ENCODE measurements at places on chromosomes 16 and 17.

DNA sequence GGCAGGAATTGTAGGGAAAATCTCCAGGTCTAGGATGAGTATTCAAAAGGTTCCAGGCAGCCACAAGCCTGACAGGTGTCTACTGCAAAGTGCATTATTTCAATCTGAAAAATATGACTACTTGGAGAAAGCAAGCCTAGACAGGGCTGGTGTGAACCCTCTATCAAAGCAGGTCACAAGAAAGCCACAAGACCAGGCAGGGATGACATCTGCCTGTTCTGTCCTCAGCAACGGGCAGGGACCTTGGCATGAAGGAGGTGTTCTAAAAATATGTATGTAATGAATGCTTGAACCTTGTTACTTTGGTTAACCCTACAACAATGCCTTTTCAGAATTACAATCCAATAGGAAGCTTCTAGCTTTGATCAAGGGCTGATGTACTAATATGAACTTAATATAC lies 1.2 kb upstream of the COX6A2 start:
- no peak for DNase-seq

GRCh38 chr16:10883004-10883403 lies 6.0 kb downstream of the CIITA start:
- no peak for DNase-seq

GRCh38 chr16:50591800-50592771 lies 43.9 kb downstream of the NKD1 start:
- DNase-seq = no peak

DNA sequence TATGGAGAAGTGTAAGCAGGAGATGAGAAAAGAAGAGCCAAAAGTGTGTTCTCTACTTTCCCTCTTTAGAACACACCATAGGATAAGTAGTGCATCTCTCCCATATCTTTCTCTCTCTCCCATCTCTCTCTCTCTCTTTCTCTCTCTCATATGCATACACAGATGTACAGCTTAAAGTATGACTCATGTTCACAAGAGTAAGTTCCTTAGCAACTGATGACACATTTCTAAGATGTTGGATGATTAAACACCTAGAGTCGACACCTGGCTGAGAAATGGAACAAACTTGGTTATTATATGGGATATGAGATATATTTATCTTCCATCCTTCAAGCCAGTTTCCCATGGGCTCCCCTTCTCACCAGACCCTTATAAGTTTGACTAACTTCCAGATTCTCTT lies 113.5 kb downstream of the TMEM132E start:
- no peak for DNase-seq

GRCh38 chr17:35051579-35052240 lies 11.8 kb downstream of the RFFL start:
- no peak for DNase-seq

DNA sequence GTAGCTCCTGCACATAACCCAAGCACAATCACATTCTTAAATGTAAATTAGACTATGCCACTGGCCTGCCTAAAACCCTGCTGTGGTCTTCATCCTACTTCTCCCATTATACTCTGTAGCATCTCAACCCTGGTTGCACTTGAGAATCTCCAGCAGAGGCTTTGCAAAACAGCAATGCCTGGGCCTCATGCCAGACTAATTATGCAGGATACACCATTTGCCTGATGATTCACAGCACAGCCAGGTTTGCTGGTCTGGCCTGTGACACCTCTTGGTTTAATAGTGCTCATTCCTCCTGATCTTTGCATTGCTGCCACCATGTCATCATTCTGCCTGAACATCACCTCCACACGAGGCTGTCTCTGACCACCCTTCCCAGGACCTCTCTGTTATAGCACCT lies 491.9 kb upstream of the TOM1L1 start:
- DNase-seq = no peak

- no peak for DNase-seq
These were observed 18.2 kb downstream of the RAI1 start for GRCh38 chr17:17699491-17699890.

- DNase-seq = peak; percentile 38
These were observed 62.2 kb downstream of the UTP18 start for GRCh38 chr17:51322390-51323029.

GRCh38 chr17:45149669-45150664 lies 1.7 kb downstream of the HEXIM1 start:
- DNase-seq = peak; percentile 38

DNA sequence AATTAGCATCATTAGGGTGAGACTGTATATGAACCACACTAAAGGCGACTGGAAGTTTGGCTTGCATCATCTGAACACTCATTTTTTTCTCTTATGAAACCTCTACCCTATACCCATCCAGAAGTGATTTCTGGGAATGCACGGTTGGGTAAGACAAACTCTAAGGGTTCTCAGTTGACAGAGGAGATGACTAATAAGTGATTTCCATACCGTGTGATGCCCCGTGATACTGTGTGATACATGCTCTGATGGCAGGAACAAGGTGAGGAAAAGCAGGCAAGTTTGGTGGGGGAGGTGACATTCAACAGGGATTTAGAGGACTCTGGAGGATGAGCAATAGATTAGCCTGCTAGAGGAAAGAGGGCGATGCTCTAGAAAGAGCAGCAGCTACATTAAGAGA lies 156.4 kb upstream of the CCL2 start:
- DNase-seq = no peak

GRCh38 chr17:29005936-29006511 lies at the start of gene SEZ6:
SEZ6 (minus strand) TSS chr17:29006033; CDS start chr17:29005869, 164 bp downstream.
- no peak for DNase-seq

DNA sequence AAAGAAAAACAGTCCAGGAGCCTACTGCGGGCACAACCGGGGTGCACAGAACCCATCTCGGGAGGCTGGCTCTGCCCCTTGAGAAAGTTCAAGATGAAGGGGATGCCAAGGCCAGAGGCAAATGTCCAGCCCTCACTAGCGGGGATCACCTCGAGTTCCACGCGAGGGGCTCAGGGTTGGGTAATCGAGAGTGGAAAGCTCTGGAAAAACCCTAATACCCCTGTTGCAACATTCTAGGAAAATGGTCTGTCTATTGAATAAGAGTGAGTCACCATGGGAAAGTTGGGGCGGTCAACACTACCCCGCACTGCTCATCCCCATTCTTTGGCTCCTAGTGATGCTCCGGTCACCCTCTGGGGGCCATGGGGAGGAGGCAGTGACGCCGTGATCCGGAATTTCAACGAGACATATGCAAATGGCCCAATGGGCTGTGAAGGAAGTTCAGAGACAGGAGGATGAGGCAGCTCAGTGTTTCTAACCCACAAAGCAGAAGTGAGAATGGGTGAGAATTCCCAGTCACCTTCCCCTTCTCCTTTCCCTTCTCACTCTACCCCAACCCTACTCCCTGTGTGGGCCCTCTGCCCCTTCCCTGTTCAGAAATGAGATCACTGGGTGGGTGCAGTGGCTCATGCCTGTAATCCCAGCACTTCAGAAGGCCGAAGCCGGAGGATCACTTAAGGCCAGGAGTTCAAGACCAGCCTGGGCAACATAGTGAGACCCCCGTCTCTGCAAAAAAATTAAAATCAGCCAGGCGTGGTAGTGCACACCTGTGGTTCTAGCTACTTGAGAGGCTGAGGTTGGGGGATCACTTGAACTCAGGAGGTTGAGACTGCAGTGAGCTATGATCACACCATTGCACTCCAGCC lies 22.4 kb downstream of the SOCS3 start:
- peak; percentile 70 for DNase-seq

- DNase-seq = no peak
These were observed 39.6 kb downstream of the PKD1 start for GRCh38 chr16:2095918-2096582.

DNA sequence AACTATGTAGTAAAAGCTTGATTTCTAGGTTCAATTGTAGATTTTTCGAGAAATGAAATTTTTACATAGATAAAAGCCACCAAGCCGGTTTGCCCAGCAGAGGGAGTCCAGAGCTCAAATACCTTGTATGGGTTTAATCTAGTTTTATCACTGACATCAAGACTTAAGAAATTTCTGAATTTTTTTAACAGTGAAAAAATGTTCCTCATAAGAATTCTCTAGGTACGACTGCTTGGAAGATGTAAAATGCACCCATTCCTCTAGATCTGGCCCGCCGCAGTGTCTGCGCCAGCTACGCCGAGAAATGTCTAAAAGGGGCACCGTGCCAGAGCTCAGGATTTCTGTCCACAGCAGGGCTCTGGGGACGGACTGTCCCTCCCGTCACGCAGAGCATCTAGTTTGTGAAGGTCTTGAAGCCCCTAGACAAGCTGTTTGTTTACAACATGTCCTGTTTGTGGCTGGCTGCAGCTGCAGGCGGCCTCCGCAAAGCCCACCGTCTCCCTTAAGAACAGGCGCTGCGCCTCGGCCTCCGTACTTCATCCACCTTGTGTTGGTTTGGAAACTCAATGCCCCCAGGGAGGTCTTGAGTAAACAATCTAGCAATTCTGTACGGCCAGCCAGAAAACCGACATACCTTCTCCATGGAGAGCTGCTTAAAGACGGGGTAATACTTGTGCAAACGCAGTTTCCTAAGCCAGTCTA lies 24.8 kb downstream of the MAP1LC3B start:
- DNase-seq = no peak

- DNase-seq = no peak
These were observed 14.6 kb downstream of the CALB2 start for GRCh38 chr16:71373073-71373472.

DNA sequence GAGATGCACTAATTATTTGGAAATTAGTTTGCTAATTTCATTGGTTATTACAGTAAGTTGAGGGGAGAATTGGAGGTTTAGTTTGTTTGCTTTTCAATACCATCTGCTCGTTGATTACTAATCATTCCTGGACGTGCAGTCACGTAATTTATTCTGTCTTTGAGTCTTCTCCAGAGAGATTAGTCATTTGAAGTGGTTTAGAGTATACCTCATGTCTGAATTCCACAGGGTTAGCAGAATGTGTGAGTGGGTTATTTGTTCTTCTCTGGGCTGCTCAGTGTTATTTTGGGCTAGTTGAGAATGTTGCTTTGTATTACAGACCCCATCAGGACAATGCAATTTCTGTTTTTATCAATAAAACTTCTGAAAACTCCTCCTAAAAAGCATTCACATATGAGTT lies 265.0 kb downstream of the RBFOX1 start:
- DNase-seq = no peak

- DNase-seq = no peak
These were observed 4.8 kb upstream of the CCL3 start for GRCh38 chr17:36094746-36095145.

- DNase-seq = no peak
These were observed 44.1 kb downstream of the RAB11FIP4 start for GRCh38 chr17:31435581-31435980.

- no peak for DNase-seq
These were observed 1.1 kb upstream of the CCL22 start for GRCh38 chr16:57357330-57358085.

GRCh38 chr17:39116224-39116623 lies 35.2 kb downstream of the PLXDC1 start:
- DNase-seq = no peak

GRCh38 chr16:17612336-17612735 lies 141.6 kb upstream of the XYLT1 start:
- DNase-seq = no peak

- DNase-seq = no peak
These were observed 678 bp downstream of the TMEM101 start for GRCh38 chr17:44014133-44014436.

DNA sequence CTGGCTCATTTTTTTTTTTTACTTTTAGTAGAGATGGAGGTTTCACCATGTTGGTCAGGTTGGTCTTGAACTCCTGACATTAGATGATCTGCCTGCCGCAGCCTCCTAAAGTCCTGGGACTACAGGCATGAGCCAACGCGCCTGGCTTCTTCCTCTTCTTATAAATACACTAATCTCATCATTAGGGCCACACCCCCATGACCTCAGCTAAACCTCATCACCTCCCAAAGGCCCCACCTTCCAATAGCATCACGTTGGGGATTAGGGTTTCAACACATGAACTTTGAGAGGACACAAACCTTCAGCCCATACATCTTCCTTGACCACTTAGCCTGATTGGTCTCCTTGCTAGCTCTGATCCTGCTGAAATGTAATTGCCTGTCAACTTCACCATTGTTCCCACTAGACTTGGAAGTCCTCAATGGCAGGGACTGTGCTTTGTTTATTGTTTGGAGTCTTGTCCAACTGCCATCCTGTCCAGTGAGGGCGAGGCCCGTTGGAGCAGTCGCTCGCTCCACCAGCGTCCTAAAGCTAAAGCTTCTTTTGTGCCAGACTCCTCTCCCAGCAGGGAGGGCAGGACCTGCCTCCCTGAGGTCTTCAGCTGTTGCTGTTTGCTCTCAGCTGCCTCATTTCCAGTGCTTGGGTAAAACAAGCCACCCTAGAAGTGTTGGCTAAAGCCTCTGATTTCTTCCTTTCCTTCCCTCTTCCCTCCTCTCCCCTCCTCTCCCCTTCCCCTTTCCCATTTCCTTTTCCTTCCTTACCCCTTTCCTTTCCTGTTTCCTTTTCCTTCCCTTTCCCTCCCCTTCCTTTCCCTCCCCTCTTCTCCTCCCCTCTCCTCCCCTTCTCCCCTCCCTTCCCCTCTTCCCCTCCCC lies 85.3 kb downstream of the HAPSTR1 start:
- no peak for DNase-seq

GRCh38 chr16:21101631-21102420 lies 48.8 kb downstream of the DNAH3 start:
- DNase-seq = no peak

- no peak for DNase-seq
These were observed 496.0 kb downstream of the MAF start for GRCh38 chr16:79104567-79104966.

DNA sequence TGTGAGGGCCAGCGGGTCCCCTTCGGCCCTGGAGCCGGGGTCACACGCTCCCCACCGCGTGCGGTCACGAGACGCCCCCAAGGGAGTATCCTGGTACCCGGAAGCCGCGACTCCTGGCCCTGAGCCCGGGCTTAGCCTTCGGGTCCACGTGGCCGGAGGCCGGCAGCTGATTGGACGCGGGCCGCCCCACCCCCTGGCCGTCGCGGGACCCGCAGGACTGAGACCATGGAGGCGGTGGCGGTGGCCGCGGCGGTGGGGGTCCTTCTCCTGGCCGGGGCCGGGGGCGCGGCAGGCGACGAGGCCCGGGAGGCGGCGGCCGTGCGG lies at the start of gene NAGLU:
Gene NAGLU (plus strand): TSS at position 194 of the 324 bp plus-strand sequence. CDS start 32 bp downstream, at position 226.
- DNase-seq = peak; percentile 71

DNA sequence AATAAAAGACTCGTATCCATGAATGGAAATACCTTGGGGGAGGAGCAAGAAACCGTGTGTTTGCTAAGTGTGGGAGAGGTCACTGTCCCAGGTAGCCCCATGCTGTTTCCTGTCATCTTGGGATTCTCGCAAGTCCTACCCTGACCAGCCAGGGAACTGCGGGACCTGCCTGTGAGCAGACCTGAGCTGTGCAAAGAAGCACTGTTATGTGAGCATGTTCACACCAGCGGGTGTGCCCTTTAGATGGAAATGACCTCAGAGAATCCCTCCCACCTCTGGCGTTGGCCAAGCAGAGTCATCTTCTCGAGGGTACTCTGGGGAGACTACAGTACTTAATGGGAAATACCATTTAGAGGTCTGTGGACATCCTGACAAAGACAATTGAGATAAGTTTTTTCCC lies 127.0 kb upstream of the MON1B start:
- no peak for DNase-seq

- no peak for DNase-seq
These were observed 36.0 kb downstream of the IL21R start for GRCh38 chr16:27437946-27438345.

GRCh38 chr17:82241183-82241925 lies 12.5 kb downstream of the SLC16A3 start:
- DNase-seq = peak; percentile 87
